ENCODE measurements at places on chromosomes 13 and 19.

- no peak for DNase-seq
These were observed 282.2 kb downstream of the OLFM4 start for GRCh38 chr13:53310786-53311185.

- no peak for DNase-seq
These were observed 14.0 kb upstream of the TMEM255B start for GRCh38 chr13:113745059-113745458.

DNA sequence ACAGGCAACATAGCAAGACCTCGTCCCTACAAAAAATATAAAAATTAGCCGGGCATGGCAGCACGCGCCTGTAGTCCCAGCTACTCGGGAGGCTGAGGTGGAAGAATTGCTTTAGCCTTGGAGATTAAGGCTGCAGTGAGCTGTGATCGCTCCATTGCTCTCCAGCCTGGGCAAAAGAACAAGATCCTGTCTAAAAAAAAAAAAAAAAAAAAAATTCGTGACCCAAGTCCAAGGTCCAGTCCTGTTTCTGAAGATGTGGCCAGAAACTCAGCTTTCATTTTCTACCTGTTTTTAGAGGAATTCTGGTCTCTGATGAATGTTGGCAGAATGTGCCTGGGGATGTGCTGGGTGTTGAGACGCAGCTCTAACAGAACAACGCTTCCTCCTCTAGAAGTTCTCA, 1.9 kb upstream of the PGPEP1 start:
- DNase-seq, result no peak

DNA sequence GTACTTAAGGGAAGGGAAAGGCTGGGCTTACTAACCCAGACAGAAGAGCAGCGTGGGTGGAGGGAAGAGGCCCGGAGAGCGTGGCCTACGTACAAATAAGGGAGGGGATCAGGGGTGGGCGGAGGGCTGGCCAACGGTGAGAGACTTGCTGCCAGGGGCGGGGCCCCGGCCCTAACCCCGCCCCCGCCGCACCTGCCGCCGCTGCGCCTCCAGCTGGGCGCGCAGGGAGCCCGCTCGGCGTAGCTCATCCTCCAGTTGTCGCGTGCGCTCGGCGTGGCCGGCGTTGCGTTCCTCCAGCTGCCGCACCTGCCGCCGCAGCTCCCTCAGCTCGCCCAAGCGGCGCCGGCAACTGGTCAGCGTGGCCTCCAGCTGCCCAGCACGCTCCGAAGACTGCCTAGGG, 5.7 kb downstream of the HOOK2 start:
- peak; percentile 61 for DNase-seq

Data from epithelial cell of esophagus (primary cell).